Right kidney (tissue), 9 donors: ENCODE measurements at places on chromosomes 11 and 22.

DNA sequence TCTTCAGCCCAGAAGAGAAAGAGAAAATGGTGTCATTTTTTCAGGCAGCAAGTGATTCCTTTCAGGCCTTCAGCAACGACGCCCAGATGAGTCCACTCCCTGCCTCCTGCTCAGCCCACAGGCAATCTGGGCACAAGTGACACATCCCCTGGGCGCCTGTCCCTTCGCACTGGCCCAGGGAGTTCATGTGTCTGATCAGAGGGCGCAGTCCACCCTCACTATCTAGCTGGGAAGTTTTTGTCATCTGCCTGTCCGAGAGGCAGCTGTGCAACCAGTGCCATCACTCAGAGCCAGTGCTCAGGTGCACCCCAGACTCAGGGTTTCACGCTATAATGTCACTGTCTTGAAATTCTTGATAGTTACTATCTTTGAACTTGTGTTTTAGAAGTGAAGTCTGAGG lies 1.4 kb upstream of the KCNQ1OT1 start:
- DNase-seq: peak; percentile 77

- no peak for DNase-seq
These were observed 66.3 kb downstream of the ZC3H12C start for GRCh38 chr11:110159476-110159875.

DNA sequence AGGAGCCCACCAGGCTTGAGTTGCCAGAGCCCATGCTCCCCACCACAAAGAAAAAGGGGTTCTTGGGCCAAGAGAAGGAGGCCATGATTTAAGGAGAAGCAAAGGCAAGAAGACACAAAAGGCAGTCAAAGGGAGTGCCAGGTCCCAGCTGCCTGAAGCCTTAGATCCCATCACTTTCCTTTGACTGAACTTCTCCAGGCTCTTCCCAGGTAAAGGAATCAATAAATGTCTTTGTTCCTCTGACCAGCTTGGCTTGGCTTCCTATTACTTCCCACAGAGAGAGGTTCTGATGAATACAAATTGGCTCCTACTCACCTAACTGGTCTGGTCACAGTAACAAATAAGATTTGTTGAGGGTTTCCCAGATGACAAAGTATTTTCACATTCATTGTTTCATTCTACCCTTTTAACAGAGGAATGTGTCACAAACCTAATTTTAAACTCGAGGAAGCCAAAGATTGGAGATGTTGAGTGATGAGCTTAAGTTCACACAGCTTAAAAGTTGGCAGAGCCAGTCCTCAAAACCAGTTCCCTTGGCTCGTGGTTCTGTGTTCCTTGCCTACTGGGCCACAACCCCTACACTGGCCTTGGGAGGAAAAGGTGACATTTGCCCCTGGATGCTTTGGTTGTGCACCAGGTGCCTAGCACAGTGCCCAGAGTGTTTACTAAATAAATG lies 96.4 kb upstream of the SESN3 start:
- DNase-seq: no peak

GRCh38 chr11:45653277-45653676 lies 12.1 kb downstream of the CHST1 start:
- DNase-seq: no peak

- DNase-seq: no peak
These were observed 778 bp upstream of the PAK1 start for GRCh38 chr11:77474684-77475060.

DNA sequence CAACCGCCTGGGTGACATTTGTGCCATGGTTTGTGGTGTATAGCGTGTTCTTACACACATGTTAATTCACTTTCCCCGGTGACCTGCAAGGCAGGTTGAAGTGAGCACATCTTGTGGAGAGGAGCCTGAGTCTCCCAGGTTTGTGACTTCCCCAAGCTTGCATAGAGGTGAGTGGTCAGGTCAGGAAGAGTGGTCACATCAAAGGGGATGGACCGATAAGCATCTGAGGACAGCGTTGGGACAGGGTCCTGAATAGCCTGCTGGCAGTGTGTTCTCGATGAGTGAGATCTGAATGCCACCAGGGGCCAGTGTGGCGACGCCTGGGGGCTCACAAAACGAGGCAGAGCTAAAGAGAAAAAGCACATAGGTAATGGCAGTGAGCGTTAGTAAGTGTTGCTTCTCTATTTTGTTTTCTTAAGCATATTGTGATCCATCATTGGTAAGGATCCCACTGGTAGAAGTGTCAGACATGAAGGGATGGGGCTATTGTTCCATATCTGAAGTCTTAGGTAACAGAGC lies 154.6 kb downstream of the GRIK4 start:
- DNase-seq: no peak
